ENCODE measurements at places on chromosomes 5 and 9.

DNA sequence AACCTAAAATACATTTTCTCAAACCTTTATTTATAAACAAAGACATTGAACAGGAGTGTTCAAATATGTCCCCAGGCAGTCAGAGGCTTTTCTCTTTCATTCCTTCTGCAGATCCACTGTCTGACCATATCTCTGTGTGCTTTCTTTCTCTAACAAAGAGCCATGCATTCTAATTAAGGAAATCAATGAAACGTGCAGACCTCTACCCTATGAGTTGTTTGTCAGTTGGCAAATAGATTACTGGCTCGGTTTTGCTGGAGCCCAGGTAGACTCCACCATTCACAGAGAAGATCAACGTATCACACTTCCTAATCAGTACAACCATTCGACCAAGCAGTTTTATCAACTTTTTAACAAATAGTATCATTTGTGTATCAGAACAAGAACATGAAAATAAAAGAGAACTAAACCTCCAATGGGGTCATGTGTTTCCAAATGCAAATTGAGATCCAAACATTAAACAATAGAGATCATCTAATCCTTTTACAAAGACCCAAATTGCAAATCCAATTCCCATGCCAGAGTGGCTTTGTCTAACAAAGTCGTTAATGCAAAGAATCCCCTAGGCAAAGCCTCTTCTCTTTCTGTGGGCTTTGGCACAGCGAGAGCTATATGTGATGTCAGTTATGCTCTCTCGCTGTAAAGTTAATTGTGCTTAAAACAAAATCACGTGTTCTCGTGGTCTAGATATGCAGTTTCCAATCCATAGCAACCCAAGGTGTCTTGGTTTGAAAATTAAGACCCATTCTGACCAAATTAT lies 16.8 kb downstream of the KLF4 start:
- no peak for DNase-seq

DNA sequence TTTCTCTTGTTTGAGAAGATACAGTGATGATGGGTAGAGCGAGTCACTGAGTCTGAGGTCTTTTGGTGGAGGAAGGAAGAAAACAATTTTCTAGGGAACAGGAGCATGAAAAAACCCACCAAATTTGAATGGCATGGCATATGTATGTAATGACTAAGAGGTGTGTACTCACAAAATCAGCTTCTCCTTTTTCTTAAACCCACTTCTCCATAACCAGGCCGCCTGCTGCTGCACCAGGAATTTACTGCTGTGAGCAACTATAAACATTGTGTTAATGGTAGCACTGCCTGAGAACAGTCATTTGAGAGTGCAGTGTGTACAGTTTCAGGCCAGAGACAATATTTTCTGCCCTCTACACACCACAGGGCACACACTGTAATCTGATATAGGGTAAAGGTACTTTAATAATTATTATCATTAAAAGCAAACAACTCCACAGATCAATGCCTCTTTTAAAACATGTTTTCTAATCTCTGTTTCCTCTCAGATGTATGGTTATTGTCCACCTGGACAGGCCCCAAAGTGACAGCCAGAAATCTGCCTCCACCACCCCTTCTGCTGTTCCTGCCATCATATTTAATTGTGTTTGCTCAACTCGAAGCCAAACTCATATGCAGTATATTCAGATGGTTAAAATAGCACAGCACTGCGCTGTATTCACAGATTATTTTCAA lies 241.6 kb downstream of the KIAA0825 start:
- DNase-seq, result peak; percentile 2

GRCh38 chr9:95770653-95771131 lies 104.8 kb upstream of the ERCC6L2 start:
- no peak for DNase-seq

DNA sequence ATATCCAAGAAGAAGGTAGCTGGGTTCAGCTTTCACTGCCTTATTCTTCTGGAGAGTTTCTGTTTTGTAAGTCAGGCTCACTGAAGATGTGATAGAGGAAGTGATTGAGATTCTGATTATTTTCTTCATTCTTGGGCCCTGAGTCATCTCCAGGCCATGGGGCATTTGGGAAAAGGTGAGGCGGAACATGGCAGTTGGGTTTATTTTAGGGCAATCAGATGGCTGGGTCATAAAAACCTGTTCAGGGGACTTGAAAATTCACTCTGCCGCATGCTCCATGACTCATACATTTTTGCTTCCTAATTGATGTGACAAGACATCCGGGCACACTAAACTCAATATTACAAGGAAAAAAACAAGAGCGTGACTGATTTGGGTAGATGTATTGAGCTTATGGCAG lies 265.7 kb upstream of the KLF4 start:
- no peak for DNase-seq

DNA sequence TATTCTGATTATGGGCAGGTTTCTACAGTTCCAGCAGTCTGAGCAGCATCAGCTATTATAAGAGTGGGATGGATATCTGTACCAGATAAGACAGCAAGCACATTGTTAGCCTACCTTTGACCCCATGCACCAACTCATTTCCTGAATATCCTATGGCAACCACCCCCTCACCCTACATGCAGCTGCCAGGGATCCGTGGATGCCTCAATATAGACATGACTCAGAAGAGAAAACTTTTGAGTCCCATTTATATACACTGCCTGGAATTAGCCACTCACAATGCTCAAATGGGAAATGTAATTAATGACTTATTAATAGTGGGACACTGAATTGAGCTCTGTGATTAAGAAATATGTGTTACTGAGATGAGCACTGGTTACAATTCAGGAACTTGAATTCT lies 124.4 kb downstream of the SSBP2 start:
- no peak for DNase-seq

- DNase-seq, result no peak
Observed at GRCh38 chr9:134611046-134611445, 30.6 kb upstream of the COL5A1 start.

DNA sequence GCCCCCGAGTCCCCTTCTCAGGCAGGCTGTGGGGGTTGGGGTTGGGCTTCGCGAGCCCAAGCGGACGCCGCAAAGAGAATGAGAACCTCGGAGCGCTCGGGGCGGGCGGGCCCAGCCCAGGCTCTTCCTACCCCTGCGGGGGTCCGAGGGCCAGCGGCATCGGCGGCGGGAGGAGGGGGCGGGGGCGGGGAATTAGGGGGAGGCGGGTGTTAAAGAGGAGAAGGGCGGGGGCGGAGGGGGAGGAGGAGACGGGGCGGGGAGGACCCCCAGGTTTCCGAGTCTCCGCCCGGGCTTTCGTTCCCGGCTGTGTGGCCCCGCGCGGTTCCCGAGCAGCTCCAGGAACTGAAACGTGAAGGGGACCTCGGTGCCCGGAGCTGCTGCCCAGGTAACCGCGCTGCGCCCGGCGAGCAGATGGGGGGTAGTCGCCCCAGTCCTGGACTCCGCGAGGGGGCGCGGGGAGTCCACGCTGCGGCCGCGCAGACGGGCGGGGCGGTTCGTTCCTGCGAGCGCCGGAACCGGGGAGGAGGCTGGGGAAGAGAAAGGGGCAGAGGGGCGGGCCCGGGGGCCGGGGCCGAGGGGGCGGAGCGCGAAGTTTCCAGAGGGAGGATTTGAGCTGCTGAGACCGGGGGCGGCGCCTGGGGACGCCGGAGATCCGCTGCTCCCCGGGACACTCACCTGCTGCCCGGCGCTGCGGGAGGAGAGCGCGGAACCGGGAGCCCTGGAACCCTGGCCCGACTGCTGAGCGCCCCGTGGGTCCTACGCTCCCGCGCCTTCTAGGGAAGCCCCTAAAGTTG lies 38.4 kb upstream of the PLEKHG4B start:
- no peak for DNase-seq

DNA sequence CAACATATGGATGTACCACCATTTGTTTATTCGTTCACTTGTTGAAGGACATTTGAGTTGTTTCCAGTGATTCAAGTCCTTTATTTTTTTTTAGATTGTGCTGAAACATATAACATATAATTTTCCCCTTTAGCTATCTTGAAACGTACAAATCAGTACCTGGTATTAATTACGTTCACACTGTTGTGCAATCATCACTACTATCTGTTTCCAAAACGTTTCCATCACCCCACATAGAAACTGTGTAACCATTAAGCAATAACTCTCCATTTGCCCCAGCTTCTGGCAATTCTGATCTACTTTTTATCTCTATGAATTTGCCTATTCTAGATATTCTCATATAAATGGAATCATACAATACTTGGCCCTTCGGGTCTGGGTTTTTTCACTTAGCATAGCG lies 116.0 kb downstream of the FGF1 start:
- no peak for DNase-seq

GRCh38 chr9:116160676-116161571 lies 7.3 kb downstream of the PAPPA start:
- no peak for DNase-seq

GRCh38 chr9:10612641-10613398 lies at the start of gene PTPRD:
Gene PTPRD (minus strand): TSS chr9:10613002.
- DNase-seq, result no peak

GRCh38 chr9:127323393-127323792 lies 58.8 kb downstream of the GARNL3 start:
- no peak for DNase-seq

- no peak for DNase-seq
Observed at GRCh38 chr5:133611357-133612248, 738 bp downstream of the FSTL4 start.
